ENCODE measurements at places on chromosomes 3 and 15.
A peak's percentile ranks its signal among the peaks of the same experiment; 100 is the strongest.

- DNase-seq: no peak
Measured at GRCh38 chr3:194492001-194492400, 5.2 kb upstream of the ATP13A3 start.

DNA sequence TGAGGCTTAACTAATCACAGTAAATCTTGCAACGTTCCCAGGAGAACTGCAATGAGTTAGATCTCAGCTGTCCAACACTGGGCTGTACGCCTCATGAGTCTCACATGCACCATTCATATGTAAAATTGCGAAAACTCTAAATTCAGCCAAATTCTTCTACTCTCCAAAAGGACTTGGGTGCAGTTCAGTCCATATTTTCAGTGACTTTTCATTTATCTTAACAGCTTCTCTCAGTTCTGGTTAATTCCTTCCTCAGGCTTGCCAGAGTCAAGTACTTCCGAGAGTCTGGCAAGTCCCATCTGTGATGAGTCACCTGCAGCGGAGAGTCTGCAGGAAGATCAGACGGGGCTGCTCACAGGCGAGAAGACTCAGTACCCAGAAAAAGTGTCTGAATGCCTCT lies 11.5 kb downstream of the CCDC80 start:
- DNase-seq: no peak

DNA sequence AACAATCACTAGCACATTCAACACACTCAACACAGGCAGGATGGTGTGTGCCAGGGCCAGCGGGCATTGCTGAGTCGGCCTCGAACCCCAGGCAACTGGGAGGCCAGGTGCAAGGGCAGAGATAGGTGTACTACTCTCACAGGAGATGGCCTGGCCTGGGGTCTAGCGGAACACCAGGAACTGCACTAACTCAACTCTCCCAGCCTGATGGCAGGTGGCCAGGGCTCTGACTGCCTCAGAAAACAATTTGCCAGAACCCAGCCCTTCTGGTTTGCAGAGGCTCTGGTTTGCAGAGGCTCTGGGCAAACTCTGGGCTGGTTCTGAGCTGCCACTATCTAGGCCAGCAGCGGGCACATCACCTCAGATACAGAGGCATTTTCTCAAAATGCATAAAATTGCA lies 229.2 kb upstream of the CHRNA7 start:
- no peak for DNase-seq

DNA sequence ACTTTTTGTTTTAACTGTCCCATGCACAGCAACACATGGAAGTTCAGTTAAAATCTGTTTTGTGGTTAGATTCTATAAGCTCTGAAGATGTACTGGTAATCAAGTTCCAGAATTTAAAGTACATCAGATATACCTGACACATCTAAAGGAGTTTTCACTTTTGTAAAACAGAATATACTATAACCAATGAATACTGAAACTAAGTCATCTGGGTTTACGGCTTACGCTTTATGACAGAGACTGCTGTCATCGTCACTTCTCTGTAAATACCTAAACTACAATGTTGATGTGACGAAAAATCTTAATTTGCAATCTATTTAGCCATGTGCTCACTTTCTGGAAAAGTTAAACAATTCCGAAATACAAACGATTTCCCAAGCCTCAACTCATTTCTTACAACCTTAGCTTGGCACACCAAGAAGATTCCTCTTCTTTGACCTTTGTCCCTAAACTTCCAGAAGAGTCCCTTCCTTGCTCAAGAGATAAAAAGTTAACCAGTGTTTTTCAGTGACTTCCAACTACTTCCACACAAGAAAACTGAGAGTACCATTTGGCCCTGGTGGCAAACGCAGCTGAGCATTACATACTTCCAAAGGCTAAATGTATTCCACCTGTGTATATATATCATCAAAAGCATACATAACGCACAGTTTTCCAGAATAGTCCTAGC lies 56.8 kb upstream of the NEK10 start:
- DNase-seq: no peak

- no peak for DNase-seq
Measured at GRCh38 chr3:12992629-12993516, 80.4 kb downstream of the IQSEC1 start.

- DNase-seq: peak; percentile 59
Measured at GRCh38 chr3:13461169-13462124, 18.7 kb upstream of the HDAC11 start.

DNA sequence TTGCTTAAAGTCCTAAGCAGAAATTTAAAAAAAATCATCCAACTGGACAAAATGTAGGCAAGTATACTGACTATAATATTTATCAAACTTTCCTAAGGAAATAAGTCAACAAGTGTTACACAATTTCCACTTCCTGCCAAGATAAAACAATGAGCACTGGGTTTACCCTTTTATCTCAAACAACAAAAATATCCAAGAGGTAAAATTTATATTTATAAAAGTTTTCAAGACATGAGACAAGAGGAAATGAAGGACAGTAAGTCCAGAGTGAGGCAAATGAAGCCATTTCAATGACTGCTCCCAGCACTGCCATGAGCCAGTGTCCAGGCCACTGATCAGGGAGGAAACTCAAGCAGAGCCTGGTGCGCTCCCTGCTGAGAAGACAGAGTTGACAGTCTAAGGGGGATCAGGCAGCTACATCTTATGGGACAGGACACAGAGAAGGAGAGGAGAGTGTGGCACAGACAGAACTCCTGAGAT lies 439.4 kb downstream of the RAP2B start:
- DNase-seq: no peak

DNA sequence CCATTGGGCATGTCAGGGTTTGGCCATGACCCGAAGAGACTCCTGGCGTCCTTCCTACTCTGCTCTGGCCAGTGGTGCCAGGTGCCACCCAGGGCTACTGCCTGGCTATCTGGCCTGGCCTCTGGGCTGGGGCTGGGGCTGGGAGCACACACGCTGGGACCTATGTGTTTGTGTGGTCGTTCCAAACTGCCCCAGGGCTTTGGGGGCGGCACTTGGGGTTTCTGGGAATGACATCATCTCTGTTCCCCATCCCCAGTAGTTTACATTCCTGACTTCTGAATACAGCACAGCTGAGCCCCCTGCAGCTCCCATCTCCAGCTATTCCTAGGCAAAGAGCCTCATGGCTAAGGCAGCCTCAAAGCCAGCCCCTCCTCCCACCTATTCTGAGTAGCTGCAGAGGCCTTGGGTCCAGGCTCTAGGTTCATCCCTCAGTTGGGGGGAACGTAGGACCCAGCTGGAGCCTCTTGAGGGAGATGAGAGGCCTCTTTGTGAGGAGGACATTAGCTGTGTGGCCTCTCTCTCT lies 24.3 kb downstream of the PLEKHO2 start:
- DNase-seq: no peak

DNA sequence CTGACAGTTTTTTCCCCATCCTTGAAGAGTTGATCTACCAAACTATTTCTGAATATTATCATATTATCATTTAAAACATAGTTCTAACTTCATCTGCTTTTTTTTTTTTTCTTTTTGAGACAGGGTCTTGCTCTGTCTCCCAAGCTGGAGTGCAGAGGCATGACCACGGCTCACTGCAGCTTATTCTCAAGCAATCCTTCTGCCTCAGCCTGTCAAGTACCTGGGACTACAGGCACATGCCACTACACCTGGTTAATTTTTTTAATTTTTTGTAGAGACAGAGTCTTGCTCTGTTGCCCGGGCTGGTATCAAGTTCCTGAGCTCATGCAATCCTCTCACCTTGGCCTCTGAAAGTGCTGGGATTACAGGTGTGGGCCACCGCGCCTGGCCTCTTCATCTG lies 1.3 kb downstream of the EIF2AK4 start:
- no peak for DNase-seq

- DNase-seq: no peak
Measured at GRCh38 chr3:36890261-36890660, 54.6 kb downstream of the TRANK1 start.

GRCh38 chr3:100702980-100703345 lies 6.3 kb upstream of the TFG start:
- no peak for DNase-seq

DNA sequence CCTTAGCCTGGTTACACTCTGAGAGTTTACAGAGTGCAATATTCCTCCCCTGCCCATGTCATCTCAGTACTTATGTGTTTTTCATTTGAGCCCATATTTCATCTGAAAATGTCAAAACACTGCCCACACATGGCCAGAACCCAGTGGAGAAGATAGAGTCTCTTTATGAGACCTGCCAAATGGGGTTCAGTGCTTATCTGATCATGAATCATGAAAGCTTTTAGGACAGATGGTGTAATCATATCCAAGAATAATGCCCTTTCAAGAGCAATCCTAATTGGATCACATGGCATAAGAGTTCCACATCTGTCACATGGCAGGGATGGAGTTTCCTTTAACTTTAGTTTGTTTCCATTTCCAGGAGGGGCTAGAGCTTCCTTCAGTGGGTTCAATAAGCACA lies 77.2 kb upstream of the AGBL1 start:
- no peak for DNase-seq

DNA sequence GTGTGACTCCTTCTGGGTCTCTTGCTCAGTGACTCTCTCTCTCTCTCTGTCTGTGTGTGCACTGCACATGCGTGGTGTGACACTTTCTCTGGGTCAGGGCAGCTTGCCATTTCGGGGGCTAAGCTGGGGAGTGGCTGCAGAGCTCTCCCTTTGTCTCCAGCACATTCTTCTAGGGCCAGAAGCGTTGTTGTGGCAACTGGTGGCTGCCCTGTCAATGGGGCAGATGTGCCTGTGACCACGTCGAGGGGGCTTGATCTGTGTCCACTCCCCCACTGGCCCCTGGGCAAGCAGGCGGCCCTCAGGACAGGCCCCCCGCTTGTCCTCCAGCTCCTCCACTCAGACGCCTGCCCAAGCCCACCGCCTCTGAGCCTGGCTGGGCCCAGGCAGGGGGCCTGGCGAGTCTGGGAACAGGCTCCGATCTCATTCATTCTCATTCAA lies 67.8 kb downstream of the WNT7A start:
- no peak for DNase-seq

DNA sequence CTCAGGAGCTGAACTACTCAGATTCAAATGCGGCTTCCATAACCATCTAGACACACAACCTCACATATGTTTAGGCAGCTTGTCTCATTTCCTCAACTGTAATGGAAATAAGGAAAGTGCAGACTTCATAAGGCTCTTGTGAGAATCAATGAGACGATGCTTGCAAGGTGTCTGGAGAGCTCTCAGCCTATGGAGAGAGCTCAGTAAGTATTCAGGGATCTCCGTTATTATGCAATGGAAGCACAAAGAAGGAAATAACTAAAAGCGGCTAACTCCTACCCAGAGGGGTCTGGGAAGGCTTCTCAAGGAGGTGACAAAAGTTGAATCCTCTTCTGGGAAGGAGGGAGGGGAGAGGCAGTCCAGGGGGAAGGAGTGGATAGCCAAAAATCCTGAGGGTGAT lies 50.1 kb upstream of the LIPC start:
- DNase-seq: no peak

DNA sequence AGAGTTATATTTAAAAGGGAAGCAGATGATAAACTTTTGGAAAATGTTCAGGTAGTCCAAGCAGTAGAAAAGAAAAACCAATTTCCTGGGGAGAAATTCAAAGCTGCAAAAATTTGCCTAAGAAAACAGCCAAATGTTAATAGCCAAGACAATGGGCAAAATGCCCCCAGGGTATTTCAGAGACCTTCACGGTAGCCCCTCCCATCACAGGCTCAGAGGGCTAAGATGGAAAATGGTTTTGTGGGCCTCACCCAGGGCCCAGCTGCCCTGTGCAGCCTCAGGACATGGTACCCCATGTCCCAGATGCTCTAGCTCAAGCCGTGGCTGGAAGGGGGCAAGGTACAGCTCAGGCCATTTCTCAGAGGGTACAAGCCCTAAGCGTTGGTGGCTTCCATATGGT lies 391.0 kb downstream of the ZIC4 start:
- DNase-seq: no peak

- no peak for DNase-seq
Measured at GRCh38 chr15:52080706-52081392, 31.7 kb downstream of the BCL2L10 start.

DNA sequence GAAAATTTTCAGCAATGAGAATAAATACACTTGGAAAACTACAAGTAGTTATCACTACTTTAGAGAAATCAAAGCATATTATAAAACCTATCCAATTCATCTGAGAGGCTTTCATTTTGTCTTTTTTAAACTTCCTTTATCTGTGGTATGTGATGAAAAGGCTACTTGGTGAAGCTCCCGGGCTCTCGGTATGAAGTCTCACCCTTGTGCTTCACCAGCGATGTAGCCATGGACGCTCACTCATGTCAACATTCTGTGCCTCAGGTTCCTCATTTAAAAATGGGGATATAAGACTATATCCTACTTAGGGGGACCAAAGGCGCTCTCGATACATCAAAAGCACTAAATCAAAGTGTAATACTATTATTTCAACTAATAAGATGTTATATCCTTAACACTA lies 14.9 kb downstream of the SATB1 start:
- no peak for DNase-seq

- no peak for DNase-seq
Measured at GRCh38 chr3:59677747-59678702, 628.2 kb upstream of the CFAP20DC start.

GRCh38 chr3:41198526-41198925 lies 779 bp upstream of the CTNNB1 start:
- no peak for DNase-seq

DNA sequence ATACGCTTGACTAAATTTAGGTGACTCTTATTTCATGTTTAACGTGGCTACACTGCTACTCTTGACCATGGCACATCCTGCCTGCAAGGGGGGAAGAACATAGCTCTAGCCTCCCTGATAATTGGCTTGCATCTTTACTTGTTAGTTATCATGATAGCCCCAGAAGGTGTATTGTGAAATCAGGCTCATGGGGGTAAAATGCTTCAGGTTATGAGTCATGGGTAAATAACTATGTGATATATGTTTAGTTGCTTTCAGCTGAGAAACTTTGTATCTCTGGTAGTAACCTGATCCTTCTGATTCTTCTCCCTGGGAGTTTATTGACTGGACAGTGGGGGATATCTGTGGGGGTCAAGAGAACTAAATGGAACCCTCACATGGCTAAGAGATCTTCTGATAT lies 660.8 kb upstream of the UBE2E2 start:
- DNase-seq: no peak

DNA sequence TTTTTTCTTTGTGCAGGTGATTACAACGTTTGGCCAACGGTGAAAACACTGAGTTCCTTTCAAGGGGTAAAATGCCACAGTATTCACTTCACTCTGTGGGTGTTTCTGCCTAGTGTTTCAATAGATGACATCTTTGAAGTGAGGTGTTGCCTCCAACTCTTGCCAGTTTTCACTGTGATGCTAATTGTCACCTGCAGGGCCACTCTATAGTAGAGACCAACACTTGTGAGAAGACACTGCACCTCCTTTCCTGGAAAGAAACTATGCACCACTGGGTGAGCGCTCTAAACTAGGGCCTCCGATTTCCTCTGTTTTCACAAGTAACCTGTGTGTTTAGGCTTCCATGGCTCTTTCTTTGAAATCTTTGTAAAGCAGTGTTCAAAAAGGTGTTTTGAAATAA lies 98.3 kb downstream of the THRB start:
- no peak for DNase-seq

All from stimulated activated CD4-positive, alpha-beta T cell treated with anti-CD3 and anti-CD28 coated beads, TNF-alpha, amount 100 ng/mL, for 1 hour (primary cell).